ENCODE measurements at places on chromosomes 16 and 17.
A peak's percentile ranks its signal among the peaks of the same experiment; 100 is the strongest.

GRCh38 chr17:40602445-40603443 is 37.5 kb upstream of the CCR7 start:
- no peak for DNase-seq

DNA sequence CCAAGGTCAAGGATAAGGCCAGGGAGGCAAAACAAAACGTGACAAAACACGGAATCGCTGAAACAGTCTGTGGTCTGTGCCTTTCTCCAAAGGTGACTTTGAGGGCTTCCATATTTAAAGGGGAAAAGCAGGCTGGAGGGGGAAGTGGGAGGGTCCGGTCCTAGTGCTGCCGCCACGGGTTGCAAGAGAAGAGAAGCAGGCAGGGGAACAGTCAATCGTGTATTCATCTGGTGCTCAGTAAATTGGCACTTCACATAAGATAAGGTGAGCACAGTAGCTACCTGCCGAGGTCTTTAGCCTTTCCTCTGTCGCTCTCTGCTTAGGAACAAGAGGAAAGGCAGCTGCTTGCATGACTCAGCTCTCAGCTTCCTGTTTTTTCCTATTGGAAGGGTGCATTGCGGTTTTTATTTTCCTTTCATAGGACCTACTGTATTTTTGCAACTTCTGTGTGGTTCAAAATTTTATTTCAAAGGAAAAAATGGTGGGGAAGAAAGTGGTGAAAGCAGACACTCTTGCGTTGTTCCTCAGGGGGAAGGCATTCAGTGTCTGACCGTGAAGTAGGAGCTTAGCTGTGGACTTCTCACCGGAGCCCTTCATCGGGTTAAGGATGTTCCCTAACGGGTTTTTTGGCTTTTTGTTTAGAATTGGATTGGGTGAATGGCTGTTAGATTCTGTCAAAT is 7.1 kb upstream of the LGALS3BP start:
- peak; percentile 72 for DNase-seq

DNA sequence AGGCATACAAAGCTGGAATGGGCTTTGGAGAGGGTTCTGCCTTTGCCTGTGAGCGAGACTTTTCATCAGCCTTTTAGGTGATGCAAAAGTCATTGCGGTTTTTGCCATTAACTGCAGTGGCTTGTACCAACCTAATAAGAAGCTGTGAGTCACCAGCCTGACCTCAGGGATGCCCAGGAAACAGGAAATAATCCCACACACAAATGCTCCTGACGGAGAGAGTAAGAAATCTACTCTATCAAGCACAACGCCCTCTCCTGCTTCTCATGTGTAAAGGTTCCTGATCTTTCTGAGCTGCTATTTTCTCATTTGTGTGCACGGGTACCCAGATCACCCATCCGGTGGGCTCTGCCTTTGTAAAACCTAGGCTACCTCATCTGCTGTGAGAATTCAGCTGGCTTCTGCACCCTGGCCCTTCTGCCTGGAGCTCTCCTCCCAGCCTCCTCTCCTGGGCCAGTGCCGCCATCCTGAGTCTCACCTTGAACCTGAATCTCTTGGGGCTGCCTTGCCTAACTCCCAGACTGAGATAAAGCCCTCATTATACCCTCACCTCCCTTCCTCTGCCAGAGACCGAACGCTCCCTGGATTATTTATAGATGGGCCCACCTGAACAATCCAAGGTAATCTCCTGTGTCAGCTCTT is 299.7 kb downstream of the C16orf95 start:
- peak; percentile 66 for DNase-seq

DNA sequence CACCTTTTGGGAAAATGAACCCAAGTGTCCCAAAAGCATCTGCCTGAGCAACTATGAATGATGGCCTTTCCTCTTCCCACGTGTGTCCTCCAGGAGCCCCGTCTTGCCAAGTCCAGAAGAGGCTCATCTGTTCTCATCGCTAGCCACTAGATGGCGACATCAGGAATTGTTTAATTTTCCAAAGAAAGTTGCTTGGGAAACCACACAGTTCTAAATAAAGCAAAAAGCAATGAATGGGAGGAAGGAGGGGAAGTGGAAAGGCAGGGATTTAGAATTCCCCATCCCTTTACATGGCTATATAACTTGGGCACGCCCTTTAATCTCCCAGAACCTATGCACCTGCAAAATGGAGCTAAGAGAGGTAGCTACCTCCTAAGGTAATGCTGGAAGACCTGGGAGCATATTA is 9.0 kb upstream of the CDH5 start:
- peak; percentile 88 for DNase-seq

DNA sequence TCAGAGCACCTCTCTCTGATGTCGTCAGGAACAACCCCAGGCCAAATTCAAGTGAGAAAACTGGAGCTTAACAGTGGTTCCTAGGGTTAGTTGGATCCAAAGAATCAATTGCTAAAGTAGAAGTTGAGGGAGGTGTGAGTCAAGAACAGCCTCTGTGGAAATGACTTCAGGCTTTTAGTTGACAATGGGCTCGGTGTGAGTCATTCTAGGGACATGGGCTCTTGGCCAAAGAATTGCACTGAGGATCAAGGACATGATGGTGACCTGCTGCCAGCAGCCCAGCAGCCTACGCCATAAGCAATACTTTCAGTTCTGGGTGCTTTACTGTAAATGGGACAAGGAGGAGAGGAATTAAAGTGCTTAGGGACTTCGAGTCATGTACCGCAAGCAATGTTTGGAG is 32.1 kb upstream of the SMURF2 start:
- peak; percentile 87 for DNase-seq

DNA sequence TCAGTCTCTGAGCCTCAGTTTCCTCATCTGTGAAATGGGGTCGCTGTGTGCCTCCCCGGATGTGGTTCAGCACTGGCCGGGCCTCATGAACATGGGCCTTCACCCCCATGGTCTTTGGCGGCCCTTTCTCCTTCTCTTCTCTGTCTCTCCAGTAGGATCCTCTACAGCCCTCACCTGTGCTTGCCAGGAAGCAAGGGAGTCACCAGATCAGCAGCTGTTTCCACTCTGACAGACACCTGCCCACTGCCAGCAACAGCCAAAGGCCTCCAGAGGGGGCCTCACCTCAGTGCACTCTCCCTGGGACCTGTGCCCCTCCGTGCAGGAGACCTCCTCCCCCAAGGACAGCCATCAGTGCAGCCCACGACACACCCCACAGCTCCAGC is 89.4 kb downstream of the C16orf78 start:
- DNase-seq = no peak

DNA sequence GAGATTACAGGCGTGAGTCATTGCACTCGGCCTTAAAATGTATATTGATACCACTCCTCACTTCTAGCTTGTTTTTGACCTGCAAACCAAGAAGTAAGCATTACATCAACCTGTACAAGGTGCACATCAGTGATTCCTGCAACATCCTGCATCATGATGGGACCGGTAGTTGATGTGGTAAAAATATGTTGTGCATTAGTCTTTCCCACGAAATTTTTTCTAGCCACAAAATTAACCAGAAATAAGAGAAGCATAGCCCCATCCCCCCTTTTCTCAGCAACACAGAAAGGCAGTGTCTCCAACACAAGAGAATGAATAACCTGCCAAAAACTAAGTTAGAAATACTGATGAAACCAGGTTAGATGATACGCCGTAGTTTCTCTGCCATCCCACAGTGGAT is 21.1 kb upstream of the NSMCE1 start:
- DNase-seq = no peak

DNA sequence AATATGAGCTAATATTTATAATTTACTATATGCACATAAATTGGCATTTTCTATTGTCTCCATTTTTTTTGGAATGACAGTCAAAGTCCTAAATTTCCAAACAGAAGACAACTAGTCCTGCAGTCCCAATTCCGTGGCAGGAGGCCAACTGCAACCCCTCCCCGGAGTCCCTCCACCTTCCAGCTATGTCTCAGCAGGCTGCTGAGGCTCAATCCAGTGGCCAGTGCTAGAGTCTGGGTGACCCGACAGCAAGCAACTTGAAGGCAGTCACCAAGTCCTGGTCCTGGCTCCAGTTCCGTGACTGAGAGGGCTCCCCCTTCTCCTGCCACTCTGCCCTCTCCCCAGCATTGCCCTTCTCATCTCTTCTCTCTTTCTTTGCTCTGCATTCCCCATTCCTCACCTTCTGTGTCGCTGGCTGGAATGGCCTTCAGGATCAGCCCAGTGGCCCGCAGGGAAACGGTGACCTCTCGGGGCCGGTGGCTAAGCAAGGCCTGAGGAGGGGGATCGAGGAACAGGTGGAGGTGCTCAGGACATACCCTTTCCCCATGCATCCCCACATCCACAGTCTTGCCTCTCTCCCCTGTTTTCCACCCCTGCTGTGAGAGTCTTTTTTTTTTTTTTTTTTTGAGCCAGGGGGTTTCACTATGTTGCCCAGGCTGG is 22.4 kb upstream of the MFSD6L start:
- no peak for DNase-seq

DNA sequence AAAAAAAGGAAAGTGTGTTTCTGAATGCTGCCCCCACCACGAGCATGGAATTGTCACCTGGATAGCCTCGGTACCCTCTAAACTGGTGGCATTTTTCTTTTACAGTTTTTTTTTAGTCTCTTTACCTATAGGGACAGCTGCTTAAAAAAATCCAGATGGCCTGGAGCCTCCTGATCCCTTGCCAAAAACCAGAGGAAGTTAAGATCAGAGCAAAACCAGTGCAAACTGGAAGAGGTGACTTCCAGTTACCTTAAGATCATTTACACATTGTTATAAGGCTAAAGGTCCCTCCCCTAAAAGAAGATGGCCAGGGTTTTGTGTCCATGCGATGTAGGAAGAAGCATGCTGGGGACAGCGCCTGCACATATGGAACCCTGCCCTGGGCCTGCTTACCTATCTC is 3.5 kb downstream of the MEFV start:
- no peak for DNase-seq

DNA sequence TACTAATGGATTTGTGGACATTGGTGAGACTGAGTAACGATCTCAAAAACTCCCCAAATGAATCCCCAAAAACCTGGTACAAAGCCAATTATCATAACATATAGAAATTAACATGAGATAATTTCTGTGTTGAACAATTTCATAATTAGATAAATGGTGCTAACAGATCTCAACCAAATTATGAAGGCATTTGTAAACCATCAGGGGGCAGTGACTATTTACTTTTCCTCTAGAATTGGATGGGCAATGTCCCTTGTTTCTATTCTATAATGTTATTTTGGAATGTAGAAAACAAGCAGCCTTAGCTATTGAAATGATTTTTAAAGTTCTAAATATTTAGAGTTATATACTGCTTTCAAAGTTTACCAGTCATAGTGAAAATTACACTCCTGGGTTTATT is 57.8 kb downstream of the MYH10 start:
- DNase-seq = peak; percentile 1

DNA sequence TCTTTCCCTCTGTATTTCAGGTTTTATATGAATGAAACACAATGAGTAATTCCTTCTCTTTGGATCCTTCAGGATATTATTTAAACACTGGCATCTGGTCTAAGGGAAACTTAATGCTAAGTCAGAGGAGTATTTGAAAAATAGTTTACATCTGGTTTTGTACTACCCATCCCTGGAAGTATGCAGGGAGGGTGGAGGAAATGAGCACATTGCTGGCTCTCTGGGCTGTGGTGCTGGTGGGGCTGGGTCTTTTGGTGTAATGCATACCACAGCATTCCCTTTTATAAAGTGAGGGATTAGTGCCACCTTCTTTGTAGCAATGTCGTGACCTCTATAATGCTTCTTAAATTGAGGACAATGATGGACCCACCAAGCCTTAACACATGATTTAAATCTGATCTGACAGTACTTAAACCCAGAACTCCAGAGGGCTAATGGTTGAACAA is 105.5 kb upstream of the AXIN2 start:
- DNase-seq = no peak

DNA sequence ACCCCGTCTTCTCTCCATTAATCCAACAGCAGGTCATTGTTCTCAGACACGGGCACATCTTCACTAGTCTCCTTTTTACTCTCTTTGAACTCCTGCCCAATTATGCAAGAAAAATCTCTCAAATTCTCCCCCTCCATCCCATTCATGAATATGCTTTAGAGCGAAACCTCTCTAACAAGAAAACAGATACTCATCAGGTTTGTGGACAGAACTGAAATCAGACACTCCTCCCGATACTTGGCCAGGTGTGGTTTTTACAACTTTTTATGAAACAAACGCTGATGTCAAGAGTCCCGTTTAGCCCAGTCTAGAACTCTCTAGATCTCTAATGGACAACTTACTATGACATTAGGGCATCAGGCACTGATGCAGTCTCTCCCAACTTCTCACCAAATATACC is 40.9 kb downstream of the PIK3R5 start:
- no peak for DNase-seq

DNA sequence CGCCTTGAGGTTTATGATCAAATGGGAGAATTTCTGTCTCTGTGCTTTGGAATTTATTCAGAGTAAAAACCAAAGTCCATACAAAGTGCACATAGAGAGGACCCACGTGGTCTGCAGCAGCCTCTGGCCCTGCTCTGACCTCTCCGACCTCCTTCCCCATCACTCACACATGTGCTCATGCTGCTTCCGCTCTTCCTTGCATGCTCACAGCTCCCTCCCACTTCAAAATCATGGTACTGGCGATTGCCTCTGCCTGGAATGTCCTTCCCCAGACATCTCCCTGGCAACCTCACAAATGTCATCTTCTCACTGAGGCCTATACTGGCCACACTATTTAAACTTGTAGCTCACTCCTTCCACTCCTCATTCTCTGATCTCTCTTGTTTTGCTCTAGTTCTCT is 418.0 kb downstream of the CA10 start:
- DNase-seq = no peak

DNA sequence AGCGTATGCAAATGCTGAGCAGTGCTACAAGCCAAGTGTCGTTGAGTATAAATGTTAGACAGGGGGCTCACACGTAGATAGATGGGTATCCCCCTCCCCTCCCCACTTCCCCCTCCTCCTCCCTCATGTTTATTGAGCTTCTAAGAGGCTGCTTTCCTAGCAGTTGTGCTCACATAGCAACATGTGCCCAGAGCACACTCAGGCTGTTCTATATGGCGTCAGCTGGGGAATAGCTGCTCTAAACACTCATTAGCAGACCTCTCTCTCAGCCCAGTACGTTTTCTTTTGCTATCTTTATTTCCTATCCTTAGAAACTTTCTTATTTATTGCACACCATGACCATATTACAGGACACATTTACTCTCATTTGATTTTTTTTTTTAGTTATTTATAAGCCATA is 1.8 kb downstream of the KCNJ2 start:
- no peak for DNase-seq

GRCh38 chr16:82609140-82609539 is 17.6 kb upstream of the CDH13 start:
- no peak for DNase-seq

DNA sequence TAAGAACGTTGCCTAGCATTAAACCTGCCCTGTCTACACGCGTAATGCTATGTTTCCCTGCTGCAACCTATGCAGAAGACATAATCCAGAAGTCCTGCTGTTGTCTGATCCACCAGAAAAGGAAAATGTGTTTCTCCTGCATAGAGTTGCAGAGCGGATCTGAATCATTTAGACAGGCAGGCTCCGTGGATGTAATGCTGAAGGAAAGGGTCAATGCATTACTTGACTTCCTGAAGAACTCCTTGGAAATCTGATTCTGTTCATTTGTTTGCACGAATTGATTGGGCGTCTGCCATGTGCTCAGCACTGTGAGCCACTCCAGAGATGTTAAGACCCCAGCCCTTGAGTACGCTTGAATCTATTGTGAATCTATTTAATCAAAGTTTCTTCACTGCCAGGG is 83.4 kb downstream of the FOXL1 start:
- DNase-seq = no peak

- DNase-seq = no peak
These were observed 306.3 kb downstream of the SEC14L1 start for GRCh38 chr17:77446940-77447634.

GRCh38 chr16:84884596-84885341 is 65.0 kb downstream of the CRISPLD2 start:
- DNase-seq = peak; percentile 12

Measured in HT-29 (cell line).